ENCODE measurements at places on chromosomes 2 and 18.

DNA sequence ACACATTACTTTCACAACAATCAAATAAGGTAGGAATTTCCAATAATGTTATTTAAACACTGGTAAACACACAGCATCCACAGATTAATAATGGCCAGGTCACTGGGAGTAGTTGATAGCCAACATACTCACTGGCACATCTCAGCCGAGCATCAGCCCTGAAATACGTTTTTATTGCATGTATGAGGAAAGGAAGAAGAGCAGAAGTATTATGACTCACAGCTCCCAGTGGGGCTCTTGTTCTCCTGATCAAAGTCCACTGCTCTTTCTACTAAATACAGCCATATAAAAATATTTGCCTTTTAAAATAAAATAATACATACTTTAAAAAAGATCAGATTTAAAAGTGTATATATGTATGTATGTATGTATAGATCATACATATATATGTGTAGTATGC lies 999.6 kb downstream of the SUCLG1 start:
- no peak for DNase-seq

DNA sequence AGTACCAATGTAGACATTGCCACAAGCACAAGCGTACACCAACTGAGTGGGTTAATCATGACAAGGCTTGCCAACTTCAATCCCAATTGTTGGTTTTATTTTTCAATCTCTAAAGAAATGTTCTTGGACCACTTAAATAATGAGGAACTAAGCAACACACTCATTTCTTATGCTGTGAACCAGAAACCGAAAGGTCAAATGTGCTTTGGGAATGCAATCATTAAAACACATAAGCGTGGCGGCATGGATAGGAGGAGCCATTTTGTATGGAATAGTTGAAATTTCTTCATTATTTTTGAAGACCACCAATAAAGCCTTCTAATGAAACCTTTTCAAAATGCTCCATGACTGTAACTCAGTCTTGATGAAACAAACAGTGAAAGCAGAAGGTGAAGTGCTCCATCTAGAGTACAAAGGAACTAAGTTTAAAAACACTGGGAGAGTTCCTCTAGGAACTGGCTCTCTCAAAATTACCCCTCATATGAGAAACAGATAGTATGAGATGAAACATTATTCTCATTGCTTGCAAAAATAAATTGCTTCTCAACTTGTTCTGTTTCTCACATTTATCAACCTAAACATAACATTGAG lies 113.2 kb upstream of the CHST9 start:
- no peak for DNase-seq

- no peak for DNase-seq
Measured at GRCh38 chr18:78986018-78986481, 6.4 kb downstream of the SALL3 start.

GRCh38 chr2:98907966-98908905 lies 27.8 kb downstream of the CRACDL start:
- no peak for DNase-seq

- DNase-seq, result no peak
Measured at GRCh38 chr2:16203069-16203468, 262.7 kb downstream of the MYCN start.

- DNase-seq, result no peak
Measured at GRCh38 chr2:120161190-120161589, 62.0 kb downstream of the TMEM185B start.

DNA sequence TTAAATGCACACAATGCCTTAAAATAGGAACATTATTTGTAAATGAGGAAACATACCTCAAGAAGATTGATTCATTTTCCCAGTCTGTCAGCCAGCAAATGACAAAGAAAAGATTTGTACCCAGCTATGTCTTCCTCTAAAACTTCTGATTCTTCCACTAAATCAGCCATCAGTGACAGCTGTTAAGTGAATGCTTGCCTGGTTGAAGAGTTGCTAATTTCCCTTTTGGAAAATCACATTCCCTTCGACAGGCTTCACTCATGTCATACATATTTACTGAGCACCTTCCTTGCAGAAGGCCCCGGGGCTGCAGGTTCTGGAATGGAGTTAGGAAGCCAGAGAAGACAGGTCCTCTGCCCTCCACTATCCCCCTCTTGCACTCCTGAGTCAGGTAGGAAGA lies 112.0 kb upstream of the SLC66A3 start:
- DNase-seq, result no peak

GRCh38 chr2:207571370-207571769 lies 41.6 kb downstream of the CREB1 start:
- DNase-seq, result no peak

- no peak for DNase-seq
Measured at GRCh38 chr18:76252139-76252538, 242.9 kb downstream of the ZNF516 start.

DNA sequence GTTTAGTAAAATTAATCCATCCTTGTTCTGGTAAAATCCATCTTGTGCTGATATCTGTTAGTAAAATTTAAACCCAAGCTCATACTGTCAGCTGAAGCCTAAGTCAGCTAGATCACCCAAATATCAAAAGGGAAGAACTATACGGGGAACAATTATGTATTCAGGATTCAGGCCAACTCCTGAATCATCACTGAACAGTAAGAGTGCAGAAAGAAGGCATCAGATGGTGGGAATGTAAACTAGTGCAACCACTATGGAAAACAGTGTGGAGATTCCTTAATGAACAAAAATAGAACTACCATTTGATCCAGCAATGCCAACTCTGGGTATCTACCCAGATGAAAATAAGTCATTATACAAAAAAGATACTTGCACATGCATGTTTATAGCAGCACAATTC lies 81.8 kb downstream of the RAPGEF4 start:
- DNase-seq, result no peak

DNA sequence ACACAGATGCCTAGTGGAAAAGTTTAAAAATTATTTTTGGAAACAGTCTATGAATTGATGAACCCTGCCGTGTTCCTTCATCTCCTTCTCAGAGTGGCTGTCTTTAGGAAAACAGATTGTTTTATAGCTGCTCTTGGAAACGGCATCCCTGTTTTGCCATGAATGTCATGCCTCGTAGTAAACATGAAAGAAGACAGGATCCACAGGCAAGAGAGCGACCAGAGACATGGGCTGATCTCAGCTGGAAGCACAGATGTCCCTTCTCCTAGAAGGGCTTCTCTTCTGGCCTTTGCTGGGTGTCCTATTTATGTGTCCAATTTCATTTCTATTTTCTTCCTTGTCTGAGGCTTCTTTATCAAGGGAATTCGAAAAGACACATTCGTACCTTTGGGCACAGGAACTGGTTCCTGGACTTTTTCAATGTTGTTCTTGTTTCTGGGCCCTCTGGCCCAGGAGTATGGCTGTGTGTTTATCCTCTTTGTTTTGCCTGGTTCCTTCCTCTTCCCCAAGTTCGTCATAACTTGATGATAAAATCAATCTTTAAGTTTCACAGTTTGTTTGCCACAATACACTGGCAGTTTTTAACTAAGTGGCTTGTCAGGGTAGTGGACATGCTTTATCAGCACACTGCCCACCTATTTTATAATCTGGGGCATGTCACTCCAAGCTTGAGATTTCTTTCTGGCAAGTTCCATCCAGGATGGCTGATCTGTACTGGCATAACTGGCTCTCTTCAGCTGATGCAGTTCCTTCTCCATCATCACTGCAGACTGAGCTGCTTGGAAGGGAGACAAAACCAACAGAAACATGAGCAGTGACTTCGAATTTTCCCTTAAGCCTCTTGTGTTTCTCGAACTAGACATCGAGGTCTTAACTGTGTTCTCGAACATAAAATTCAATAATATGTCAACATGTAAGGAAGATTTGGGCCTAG lies 63.2 kb upstream of the MGAT4A start:
- DNase-seq, result no peak

GRCh38 chr2:169294001-169294675 lies 68.2 kb downstream of the LRP2 start:
- no peak for DNase-seq
